ENCODE measurements at places on chromosomes 2 and 18. TPM values are rescaled to one million over a fixed set of nuclear protein-coding genes. Genes with fewer than 3 reads are reported as not detected.

DNA sequence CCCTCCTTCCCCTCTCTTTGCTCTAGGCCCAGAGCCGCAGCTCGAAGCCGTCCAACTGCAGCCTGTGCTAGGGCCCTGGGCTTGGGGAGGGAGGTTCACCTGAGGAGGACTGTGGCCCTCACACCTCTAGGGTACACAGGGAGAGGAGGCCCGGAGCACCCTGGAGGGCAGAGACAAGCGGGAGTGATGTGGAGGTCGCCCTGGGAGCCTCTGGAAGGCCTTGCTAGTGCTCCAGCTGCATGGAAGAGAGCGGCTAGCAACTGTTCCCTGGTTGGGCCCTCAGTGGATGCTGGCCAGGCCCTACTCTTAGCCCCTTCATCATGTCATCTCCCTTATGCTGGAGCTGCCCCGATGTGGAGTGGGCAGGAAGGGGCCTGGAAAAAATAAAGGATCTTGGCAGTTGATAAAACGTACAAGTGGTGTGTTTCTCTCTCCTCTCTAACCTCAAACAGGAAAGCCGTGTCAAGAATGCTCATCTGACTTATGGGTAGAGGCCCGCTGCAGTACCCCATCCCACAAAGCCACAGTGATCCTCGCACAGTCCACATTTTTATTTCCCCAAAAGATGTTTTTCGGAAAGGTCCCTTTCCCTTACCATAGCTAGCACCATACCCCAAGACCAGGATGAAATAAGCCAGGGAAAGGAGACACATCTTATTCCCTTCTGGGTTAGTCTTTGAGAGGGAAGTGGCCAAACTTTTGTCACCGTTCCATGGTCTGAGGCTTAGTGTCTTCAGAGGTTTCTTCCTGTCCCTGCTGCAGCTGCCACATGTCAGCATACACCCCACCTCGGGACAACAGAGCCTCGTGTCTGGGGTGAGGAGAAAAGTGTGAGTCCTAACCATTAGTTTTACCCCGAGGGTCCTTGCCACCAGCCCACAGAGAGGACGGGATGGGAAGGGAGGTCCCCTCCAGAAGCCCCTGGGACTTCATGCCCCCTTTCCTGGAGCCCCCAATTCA is 2.9 kb downstream of the ZFAND2B start:
- no peak for DNase-seq

DNA sequence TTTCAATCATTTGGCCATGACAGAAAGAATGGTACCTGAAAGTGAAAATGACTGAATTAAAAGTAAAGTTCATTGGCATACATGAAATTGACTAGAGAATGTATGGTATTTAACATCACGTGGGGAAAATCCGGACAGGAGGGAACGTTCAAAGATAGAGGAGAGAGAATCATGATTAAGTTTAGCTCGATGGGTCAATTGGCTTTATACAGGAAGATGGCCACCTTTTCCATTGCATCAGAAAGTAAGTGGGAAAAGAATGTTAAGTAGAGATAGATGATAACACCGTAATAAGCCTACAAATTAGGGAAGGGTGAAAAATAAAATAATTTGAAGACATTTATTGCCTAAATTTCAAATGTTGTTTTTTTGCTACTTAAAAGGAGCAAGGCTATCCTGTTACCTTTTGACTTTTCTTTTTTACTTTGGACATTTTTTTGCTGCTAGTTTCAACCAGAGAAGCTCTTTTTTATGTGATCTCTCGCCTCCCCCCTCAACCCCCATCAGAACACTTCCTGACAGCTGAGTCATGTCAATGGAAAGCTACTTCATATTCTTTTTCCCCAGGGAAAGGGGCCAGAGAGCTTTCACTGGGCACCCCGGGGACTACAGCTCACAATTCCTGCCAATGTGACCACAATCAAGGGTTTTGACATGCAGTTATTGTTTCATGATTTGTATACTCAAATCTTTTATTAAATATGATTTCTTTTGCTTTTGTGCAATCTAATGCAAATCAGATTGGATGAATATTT is 767 bp upstream of the CCDC102B start:
- DNase-seq, result no peak

DNA sequence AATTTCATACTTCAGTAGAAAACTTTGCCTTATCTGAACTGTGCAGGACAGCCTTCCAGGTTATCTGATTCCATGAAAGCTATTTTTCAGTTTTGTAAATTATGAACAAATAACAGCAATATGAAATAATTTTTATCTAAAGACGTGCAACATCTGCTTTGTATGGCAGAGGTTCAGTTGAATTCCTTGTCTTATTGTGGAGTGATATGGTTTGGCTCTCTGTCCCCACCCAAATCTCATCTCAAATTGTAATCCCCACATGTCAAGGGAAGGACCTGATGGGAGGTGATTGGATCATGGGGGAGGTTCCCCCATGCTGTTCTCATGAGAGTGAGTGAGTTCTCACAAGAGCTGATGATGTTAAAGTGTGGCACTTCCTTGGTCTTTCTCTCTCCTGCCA is 18.1 kb upstream of the RPIA start:
- no peak for DNase-seq

GRCh38 chr2:32402091-32402490 is 45.3 kb downstream of the BIRC6 start:
- DNase-seq, result no peak

DNA sequence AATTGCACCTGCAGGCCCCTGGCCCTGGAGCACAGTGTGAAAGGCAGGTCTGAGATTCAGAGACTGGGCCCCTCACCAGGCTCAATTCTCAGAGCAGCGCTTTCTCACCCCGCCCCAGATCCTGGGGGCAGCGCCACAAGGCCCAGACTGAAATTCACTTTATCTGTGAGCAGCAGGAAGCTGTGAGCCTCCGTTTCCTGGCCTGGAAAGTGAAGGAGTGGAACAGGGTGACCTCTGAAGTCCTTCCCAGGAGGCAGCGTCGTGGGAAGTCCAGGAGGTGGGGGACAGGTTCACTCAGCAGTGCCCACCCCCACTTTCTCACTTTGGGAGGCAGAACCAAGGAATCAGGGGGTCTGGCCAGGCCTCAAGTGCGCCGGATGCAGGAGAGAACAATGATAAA is 235.4 kb downstream of the NDUFA10 start:
- no peak for DNase-seq

DNA sequence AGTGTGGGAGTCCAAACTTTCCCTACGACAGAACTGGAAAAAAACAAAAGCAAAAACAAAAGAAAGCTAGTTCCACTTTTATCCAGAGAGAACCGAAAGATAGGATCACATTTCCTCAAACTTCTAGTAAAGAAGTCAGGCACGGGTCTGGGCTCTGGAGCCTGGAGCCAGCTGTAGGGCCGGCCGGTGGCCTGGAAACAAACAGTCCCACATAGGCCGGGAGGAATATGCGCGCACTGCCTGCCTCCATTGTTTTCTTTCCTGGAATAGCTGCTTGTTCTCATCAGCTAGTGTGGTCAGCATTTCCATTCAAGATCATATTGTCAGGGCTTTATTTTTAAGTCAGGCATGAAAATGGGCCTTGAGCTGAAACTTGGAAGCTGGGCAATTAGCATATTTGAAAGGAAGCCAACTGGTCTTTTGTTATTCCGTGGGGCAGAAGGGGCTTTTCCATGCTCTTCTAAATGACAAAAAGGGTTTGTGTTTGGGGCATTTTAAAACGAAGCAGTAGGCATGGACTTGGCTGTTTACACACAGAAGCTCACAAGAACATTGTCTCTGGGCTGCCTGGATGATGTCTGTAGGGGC is 58.7 kb upstream of the RFX8 start:
- DNase-seq, result no peak

DNA sequence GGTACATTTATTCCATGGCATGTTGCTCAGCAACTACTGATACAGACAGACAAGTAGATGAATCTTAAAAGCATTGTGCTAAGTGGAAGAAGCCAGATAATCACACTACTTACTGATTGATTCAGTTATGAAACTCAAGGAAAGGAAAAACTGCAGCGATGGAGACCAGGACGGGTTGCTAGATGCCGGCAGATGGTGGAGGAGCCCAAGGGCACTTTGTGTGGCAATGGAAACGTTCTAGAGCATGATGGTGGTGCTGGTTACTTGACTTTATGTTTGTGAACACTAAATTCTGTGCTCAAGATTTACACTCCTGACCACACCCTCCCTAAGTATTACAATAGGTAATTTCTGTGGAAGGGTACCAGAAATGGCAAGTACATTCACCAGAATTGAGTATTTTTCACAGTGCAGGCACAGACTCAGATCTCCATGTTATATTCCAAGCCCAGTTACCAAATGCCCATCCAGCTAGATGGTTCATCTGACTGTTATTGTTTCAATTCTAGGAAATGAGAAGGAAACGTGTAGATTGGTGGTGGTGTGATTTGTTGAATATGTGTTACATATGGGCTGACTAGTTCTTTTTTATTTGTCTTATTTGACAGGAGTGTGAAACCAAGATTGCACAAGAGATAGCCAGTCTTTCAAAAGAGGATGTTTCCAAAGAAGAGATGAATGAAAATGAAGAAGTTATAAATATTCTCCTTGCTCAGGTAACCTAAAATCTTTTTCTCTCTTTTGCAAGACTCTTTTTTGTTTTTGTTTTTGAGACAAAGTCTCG is 55.1 kb downstream of the RALBP1 start:
- DNase-seq, result no peak

DNA sequence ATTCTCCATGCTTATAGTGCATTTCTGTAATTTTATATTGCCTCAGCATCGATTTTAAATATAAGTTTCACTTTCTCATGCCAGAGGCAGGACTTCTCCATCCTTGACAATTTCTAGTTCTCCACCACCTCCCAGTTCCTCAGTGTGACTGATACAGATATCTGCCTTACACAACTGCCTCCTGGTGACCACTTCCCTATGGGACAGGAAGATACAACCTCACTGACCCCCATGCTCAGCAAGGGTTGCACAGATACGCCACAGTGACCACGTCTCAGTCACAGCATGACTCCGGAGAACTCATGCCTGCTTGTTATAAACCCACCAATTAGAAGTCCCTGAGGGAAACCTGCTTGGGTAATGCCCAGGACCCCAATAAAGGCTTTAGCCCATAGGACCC is 284.0 kb upstream of the MC4R start:
- no peak for DNase-seq

DNA sequence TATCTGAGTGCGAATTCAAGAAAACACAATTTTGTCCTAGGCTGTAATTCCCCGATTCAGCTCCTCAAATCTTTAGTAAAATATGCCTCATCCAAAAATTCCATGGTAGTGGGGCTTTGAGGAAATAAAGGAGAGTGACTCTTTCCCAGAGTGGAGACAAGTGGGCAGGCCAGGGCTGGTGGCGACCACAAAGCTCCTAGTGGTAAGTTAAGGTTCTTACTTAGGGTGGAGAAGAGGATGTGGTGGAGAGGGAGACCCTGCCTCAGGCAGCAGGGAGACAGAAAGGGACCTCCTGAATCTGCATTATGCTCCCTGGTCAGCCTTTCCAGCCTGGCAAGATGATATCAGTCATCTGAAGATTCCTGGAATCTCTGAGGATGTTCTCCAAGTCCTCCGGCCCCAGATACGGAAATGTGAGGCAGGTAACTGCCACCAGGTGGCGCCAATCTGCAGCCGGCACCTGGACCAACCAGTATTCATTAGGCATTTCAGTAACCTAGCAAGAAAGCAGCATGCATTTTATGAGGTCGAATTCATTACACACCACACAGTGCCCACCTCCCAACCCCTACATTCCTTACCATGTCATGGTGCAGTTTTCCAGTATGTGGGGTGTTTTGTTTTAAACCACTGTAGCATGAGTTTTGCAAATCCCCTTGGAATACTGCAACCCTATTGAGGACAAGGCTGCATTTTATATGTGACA is 106.4 kb downstream of the POLE4 start:
- peak; percentile 20 for DNase-seq

DNA sequence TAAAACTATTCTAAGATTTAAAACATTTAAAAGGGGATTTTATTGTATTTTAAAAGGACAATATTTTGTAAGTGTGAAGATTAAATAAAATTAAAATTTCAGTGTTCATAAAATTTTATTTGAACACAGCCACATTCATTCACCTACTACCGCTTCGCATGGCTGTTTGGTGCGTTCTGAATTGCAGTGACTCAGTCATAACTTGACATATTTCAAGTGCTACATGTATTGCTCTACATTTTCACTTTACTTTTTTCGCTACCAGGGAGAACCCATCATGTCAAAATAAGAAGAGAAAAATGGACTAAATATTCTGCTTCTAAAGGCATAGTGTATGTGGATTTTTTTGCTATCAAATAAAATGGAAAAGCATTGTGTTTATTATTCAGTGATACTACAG is 8.7 kb downstream of the PTH2R start:
- no peak for DNase-seq

- no peak for DNase-seq
These were observed 552.3 kb downstream of the KCNJ3 start for GRCh38 chr2:155250800-155251199.

- DNase-seq, result no peak
These were observed 4.9 kb downstream of the CYP26B1 start for GRCh38 chr2:72142570-72143440.

GRCh38 chr2:191637182-191638078 is 40.5 kb upstream of the NABP1 start:
- no peak for DNase-seq

ZAP70 gene
- 3.6 TPM for polyA plus RNA-seq

CPO gene
- polyA plus RNA-seq, result not detected

Measured in naive B cell (primary cell).